ENCODE measurements at places on chromosomes 2 and 18.

DNA sequence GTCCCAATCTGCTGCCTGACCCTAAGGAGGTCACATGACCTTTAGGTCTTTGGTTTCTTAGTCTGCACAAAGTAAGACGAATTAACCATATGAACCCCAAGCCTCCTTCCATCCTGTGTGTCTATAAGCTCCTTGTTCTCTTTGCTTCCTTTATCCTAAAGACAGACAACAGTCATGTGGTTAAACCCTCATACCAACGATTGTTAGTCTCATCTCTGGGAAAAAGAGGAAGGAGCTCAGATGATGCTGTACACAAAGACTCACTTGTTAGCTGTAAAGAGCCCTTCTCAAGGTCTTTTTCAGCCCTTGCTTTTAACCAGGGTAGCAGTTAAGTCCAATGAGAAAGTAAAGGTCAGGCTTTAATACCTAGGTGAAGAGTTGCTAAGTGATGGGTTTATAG, 443.7 kb downstream of the TNS1 start:
- no peak for DNase-seq
- H3K4me1 ChIP-seq: no peaks in the 10 kb centered on the region
- no peaks in the 10 kb centered on the region for H3K27me3 ChIP-seq
- no peaks in the 10 kb centered on the region for H3K36me3 ChIP-seq
- H3K27ac ChIP-seq: no peak overlapping the region
- no peak overlapping the region for H3K4me3 ChIP-seq

- H3K27ac ChIP-seq: no peak overlapping the region
- peaks cover 2% of the 10 kb centered on the region for H3K27me3 ChIP-seq
- H3K36me3 ChIP-seq: no peaks in the 10 kb centered on the region
- no peaks in the 10 kb centered on the region for H3K4me1 ChIP-seq
- no peak overlapping the region for H3K4me3 ChIP-seq
Observed at GRCh38 chr2:234677758-234678538, 181.1 kb upstream of the ARL4C start.

DNA sequence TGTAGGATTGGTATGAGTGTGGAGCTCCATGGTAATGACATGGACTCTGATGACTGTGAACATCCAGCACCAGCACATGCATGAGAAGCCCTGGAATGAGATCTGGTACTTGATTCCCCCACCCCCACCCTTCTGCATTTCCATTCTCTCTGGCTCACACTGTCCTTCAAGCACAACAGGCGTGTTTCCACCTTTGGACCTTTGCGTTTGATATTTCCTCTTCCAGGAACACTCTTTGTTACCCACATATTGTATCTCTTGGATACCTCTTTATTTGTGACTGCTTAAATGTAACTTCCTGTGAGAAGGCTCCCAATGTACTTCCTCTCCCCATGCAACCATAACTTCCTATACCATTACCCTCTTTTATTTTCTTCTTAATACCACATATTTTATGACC, 263.8 kb downstream of the HNMT start:
- H3K36me3 ChIP-seq: no peaks in the 10 kb centered on the region
- no peak overlapping the region for H3K4me3 ChIP-seq
- H3K27ac ChIP-seq: no peak overlapping the region
- no peaks in the 10 kb centered on the region for H3K4me1 ChIP-seq
- no peak for DNase-seq

GRCh38 chr2:224102991-224103390, 63.9 kb upstream of the SERPINE2 start:
- DNase-seq: no peak
- H3K27me3 ChIP-seq: peaks cover 2% of the 10 kb centered on the region
- no peaks in the 10 kb centered on the region for H3K36me3 ChIP-seq
- no peak overlapping the region for H3K27ac ChIP-seq

GRCh38 chr18:61546590-61546989, 213.4 kb downstream of the CDH20 start:
- H3K4me1 ChIP-seq: no peaks in the 10 kb centered on the region
- no peak for DNase-seq
- no peak overlapping the region for H3K4me3 ChIP-seq
- no peaks in the 10 kb centered on the region for H3K27me3 ChIP-seq
- no peaks in the 10 kb centered on the region for H3K36me3 ChIP-seq
- H3K27ac ChIP-seq: no peak overlapping the region

- no peak overlapping the region for H3K4me3 ChIP-seq
- no peaks in the 10 kb centered on the region for H3K4me1 ChIP-seq
- DNase-seq: no peak
- no peaks in the 10 kb centered on the region for H3K36me3 ChIP-seq
- no peaks in the 10 kb centered on the region for H3K27me3 ChIP-seq
Observed at GRCh38 chr2:30037016-30037415, 109.8 kb upstream of the YPEL5 start.

DNA sequence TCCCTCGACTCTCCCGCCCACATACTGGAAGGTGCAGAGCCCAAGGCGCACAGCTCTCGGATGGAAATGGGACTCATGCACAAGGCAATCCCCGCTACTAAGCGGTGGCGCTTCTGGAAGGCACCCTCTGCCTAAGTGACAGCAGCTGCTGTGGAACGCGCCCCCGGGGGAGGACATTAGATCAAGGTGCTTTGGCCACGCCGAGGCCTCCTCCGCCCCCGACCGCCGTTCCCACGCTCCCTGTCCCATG, 202 bp downstream of the MCEE start:
- no peak for DNase-seq
- no peak overlapping the region for H3K4me3 ChIP-seq
- peaks cover 13% of the 10 kb centered on the region for H3K4me1 ChIP-seq
- H3K27ac ChIP-seq: no peak overlapping the region

All from activated T-helper 2 cell treated with anti-CD3 and anti-CD28 coated beads, Interferon-gamma antibody, Interleukin-2, Interleukin-4, amounts not matched to agents 10 μg/mL and 5 μg/mL and 100 μg/mL, durations not matched to agents 14 hours and 24 hours and 36 hours (primary cell).